ENCODE measurements at places on chromosomes 12 and 14.
A peak's percentile ranks its signal among the peaks of the same experiment; 100 is the strongest.

DNA sequence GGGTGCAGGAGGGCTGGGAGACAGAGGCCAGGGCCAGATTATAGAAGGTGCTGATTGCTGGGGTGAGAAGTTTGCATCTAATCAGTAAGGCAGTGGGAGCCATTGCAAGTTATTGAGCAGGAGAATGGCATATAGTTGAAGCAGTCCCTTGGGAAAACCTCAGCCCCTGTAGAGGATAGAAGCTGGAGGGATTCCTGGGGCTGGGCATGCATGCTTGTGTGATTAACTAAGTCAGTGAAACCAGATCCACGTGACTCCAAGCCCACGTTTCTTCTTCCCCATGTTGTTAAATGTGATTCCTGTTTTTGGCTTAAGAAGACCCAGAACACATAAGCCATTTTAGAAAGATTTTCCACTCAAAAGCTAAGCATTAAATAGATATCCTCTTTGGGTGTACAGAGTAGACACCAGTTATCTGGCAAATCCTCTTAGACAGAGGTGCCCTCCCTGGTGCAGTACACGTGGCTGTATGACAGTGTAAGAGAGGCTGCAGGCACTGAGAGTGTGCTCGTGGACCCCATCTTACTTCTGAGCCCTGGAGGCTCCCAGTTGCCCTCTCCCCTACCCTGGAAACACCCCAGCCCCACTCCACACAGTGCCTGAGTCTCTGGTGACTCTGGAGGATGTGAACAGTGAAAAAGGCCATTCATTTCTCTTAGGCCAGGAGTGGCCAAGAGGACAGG lies 3.2 kb downstream of the C14orf132 start:
- no peak for DNase-seq

GRCh38 chr12:114412825-114413749 lies 7.1 kb upstream of the TBX5 start:
- no peak for DNase-seq

DNA sequence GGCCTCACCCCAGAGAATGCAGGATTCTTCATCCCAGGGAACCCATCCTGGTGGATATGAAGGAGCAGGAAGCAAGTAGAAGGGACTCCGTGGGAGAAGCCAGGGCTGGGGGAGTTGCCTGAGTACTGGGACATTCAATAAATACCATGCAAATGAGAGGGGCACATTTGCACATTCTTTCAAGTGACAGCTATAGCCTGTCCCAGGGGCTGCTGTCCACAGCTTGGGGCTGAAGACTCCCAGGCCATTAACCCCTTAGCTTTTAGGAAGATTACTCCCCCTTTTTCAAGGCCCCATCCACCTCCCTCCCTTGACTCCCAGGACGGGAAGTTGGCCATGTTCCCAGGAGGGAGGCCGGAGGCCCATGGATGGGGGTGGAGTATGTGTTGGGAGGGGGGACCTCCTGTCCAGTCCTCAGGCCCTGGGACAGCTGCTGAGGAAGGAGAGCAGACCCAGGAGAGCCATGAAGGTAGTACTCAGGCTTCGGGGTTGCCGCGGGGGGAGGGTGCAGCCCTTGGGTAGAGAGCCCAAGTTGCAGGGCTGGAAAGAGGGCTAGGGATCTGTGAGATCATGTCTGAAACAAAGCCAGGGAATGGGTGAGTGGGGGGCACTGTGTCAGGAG lies 974 bp upstream of the TNS2 start:
- DNase-seq: no peak

- no peak for DNase-seq
Measured at GRCh38 chr14:25400607-25401206, 350.8 kb upstream of the STXBP6 start.

- DNase-seq: no peak
Measured at GRCh38 chr14:88478931-88479330, 75.9 kb downstream of the PTPN21 start.

DNA sequence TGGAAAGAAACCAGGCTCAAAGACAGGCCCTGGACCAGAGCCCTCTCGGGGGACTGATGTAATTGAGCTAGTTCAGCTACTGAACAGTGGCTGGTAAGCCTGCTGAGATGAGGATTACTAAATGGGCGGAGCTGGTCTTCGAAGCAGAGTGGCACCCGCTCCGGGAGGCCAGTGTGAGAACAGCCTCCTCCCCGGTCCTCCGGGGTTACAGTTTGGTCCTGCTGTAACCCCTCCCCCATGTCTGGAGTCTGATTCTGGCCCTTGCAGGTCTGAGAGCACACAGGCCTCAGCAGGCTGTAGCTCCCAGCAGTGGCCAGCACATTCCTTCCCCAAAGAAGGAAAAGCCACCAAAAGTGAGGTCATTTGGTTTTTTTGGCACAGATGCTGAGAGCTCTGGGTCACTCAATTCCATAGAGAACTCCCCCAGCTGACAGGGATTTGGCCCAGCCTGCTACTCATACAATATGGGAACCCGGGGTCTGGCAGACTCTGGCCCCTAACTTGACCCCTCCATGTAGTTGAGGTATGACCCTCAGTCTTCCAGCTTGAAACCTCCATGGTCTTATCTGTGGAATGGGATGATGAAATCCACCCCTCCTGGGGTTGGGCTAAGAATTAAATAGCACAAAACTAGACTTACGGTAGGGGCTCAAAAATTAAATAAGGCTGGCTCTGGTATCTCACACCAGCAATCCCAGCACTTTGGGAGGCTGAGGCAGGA lies 39.0 kb downstream of the ACTN1 start:
- DNase-seq: no peak

DNA sequence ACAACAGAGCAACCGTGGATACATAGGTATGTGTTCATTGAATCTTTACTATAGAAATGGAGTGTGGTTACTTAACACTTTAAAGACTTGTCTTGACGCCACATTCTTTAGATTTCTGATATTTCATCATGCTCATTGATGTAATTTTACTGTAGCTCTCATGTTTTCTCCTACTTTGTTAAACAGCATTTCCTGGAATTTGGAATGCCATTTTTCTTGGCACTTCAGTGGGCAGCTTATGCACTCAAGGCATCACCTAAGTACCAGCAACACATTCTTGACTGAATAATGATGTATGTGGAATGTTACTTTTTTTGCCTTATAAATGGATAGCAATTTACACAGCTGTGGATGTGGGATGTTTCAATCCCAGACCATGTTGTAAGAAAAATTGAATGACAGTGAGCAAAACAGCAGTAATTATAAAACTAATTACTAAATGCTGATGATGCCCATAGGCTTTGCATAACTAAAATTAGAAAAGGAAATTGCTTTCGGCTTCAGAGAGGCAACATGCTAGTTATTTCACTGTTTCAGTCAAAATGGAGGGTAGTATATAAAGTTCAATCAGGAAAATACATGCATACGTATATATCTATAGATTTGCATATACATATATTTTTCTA lies 298.5 kb downstream of the NPAS3 start:
- no peak for DNase-seq

GRCh38 chr14:40113671-40114070 lies 681.4 kb upstream of the FBXO33 start:
- no peak for DNase-seq

GRCh38 chr14:53127151-53127550 lies 26.0 kb downstream of the DDHD1 start:
- DNase-seq: no peak

DNA sequence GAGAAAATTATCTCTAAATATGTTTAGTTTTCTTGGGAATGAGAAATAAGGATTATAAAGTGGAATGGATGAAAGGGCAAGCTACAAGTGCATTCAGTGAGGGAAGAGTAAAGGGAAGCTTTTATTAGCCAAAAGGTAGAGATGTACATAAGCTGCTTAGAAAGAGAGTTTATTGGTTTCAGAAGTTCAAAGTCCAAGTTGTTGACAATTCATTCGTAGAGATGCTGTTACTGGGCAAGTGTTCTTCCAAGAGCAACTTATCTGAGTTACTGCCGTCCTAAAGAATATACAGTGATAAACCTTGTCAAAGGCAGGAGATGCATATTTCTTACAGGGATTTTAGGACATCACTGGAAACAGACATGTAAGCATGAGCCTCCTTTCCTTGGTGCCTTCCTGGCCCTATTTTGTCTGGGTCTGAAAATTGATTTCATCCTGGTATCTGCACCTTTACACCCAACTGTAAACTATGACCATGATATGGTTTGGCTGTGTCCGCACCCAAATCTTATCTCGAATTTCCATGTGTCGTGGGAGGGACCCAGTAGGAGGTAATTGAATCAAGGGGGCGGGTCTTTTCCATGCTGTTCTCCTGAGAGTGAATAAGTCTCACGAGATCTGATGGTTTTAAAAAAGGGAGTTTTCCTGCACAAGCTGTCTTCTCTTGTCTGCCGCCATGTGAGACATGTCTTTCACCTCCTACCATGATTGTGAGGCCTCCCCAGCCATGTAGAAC lies 46.8 kb downstream of the TRMT5 start:
- DNase-seq: no peak

DNA sequence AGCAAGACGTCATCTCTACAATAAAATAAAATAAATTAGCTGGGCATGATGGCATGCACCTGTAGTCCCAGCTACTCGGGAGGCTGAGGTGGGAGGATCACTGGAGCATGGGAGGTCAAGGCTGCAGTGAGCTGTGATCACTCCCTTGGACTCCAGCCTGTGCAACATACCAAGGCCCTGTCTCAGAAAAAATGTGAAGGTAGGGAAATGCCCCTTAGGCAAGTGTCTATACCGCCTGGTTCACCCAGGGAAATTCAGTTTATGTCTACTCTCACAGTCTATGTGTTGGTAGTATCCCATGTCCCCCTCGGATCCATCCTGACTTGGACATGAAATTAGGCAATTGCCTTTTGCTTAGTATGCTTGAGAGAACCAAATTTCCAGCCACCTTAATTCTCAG lies 88.4 kb upstream of the TMEM132C start:
- no peak for DNase-seq

- no peak for DNase-seq
Measured at GRCh38 chr12:130398100-130398848, 60.6 kb downstream of the PIWIL1 start.

GRCh38 chr12:103503546-103504480 lies 8.0 kb upstream of the C12orf42 start:
- peak; percentile 64 for DNase-seq

DNA sequence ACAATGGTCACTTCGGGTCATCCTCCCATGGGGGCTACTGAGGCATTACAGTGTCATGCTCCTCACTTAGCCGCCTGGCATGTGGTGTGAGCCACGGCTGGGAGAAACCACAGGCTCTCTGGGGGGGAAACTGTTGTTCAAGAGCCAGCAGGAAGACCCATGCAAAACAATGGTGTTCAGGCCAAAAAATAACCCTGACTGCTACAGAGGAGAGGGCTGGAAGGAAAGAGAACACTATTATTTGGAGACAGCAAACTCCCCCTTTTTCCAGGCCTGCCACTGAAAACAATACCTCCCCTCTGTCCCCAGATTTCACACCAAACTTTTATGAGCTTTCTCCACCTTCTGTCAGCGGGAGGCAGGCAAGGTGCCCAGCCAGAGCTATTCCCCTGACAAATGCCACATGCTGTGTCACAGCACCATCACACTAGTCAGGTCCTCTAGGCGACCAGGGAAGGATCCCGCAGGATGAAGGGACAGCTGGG lies 83.7 kb downstream of the CHGA start:
- no peak for DNase-seq

GRCh38 chr12:19234981-19235871 lies 105.7 kb downstream of the PLEKHA5 start:
- DNase-seq: no peak

- no peak for DNase-seq
Measured at GRCh38 chr14:95476747-95477146, 39.7 kb downstream of the SYNE3 start.

DNA sequence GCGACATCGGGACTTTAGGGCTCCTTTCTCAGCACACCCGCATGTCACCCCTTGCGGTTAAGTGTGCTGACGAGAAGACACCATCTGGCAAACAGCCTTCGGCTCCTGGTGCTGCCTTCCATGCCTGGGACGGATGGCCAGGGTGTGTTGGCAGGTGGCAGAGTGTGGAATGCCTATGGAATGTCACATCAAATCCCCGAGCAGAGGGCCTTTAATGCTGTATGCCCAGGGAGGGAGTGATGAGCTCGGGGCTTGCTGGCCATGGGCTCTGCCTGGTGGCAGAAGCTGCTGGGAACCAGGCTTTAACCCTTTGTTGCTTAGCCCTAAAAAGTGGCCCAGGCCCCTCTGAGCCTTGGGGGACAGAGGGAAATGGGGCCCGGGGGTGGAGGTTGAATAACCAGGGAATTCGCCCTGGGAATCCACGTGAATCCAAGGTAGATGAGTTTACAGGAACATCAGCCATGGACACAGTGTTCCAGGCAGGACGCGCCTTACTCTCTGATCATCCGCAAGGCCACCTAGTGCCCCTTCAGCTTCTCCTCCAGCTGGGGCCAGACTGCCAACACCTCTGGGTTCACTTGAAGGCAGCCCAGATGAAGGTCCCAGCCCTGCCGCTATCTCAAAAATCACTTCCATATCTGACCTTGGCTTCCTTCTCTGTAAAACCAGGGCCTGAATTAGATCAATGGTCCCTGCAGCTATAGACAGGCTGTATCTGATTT lies 17.4 kb downstream of the FAM181A start:
- DNase-seq: no peak

DNA sequence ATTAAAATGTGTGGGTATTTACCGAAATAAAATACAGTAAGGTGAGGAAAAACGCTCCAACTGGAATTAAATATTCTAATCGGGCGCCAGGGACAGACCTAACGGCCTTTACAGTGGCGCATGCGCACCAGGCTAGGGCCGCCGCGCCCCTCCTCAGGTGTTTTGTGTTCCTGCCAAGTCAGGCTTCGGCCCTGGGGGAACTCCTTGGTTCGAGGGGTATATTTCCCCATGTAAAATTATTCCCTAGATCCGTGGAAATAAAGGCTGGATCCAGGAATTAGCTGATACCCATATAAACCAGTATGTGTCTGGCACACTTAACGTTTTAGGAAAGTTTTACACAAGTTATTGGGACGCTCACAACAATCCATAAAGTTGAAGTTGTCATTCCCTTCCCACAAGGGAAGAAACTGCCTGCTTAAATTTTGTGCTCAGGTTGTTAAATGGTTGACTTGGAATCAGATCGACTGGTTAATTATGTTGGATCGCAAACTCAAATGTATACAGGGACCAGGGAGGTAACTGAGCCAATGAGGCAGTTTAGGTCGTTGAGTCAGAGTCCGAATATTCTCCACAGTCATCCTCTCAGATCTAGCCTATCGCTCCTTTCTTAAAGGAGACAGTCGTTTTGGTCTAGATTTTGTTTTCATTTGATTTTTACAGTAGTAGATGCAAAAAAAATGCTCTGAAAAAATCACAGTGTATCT lies 621 bp upstream of the ANAPC7 start:
- peak; percentile 78 for DNase-seq

DNA sequence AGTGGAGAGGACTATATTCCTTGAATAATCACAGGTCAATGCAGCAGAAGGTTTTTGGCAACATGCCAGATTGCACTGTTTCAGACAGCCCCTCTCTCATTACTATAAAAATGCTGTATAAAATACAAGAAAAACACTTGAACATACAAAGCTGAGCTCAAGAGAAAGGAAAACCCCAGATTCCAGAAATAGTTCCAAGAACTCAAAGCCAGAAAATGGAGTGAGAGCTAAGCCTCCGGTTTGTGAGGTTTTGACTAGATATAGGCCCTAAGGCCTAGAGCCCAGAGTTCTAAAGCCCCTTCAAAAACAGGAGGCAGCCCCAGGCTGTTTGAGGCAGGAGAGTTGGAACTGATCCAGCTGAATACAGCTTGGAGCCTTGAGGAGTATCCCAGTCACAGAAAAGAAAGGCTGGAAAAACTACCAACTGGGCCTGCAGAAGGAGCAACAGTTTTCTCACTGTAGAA lies 29.4 kb upstream of the ACTN1 start:
- DNase-seq: no peak

- DNase-seq: no peak
Measured at GRCh38 chr14:101717663-101718490, 43.6 kb upstream of the PPP2R5C start.

- no peak for DNase-seq
Measured at GRCh38 chr14:103158688-103159087, 35.4 kb downstream of the TNFAIP2 start.

GRCh38 chr14:75497191-75497590 lies 25.1 kb upstream of the BATF start:
- DNase-seq: no peak

Data from activated T-cell treated with anti-CD3 and anti-CD28 coated beads, Interleukin-2, amount 50 U/mL, for 1 hour (primary cell).